Urinary bladder (tissue), 4 donors: ENCODE measurements at places on chromosomes 6 and 20.

- DNase-seq = no peak
Observed at GRCh38 chr6:138857775-138858174, 61.9 kb downstream of the ECT2L start.

DNA sequence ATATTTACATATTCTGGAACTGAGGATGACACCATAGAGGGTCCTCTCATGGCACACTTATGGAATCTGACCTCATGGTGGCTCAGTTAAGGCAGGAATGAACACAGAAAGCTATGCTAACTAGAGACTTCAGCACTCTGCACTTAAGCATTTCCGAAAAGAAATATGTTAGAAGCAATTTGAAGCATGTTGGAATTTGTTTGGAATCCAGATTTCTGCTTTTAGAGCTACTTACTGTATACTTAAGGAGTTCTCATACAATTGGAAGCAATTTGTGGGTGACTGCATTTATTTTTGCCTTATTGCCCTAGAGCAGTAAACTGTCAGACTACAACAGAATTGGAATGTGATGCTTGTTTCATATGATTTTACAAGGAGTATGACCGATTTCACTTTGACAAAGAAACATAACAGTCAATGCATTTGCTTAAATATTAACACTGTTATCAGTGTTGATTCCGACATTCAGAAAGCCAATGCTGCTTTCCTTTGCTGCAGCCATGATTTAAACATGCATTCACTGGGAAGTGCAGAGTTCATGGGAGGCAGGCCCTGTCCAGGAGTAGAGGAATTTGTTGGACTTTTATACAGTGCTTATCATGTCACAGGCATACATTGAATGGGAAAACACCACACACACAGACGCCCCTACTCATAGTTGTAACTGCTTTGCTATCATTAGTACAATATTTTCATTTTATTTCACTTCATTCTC, 244.4 kb downstream of the SAMD5 start:
- no peak for DNase-seq

DNA sequence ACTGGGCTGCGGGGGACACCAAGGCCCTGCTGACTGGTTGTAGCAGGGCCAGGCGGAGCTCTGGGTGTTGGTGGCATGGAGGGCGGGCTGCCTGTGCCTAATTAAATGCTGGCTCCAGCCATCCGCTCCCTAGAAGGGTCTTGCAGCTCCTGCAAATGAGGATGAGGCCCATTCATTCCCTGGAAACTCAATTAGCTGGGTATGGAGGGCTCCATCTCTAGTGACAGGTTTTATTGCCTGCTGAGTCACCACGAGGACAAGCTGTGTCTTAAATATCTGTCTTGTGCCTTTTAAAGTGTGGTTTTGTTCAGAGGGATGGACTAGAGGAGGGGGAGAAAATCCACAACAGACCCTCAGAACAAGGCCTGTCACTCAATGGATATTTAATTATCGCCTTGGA, 60.9 kb downstream of the SULF2 start:
- DNase-seq = no peak

GRCh38 chr6:14281811-14282660, 164.5 kb downstream of the CD83 start:
- no peak for DNase-seq

- no peak for DNase-seq
Observed at GRCh38 chr6:90544081-90544480, 42.8 kb downstream of the MAP3K7 start.

DNA sequence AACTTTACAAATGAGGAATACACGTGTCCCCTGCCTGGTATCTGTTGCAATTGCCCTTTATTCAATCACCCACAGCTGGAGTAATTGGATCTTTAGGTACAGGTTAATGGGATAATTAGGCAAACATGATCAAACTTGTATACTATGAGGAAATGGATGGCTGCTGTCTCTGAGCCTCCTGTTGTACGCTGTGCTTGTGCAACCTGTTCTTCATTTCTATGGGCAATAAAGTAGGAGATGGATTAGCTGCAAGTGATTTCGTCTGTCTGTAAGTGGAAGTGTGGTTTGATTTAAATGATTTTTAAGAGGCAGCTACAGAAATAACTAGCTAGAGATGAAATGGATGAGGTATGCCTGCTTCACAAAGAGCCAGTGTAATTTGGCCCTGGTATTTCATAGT, 474.1 kb downstream of the RNF144B start:
- DNase-seq = peak; percentile 8

- DNase-seq = no peak
Observed at GRCh38 chr20:31607640-31608250, 2.7 kb downstream of the ID1 start.

GRCh38 chr6:296151-297122, 4.2 kb downstream of the DUSP22 start:
- DNase-seq = no peak

DNA sequence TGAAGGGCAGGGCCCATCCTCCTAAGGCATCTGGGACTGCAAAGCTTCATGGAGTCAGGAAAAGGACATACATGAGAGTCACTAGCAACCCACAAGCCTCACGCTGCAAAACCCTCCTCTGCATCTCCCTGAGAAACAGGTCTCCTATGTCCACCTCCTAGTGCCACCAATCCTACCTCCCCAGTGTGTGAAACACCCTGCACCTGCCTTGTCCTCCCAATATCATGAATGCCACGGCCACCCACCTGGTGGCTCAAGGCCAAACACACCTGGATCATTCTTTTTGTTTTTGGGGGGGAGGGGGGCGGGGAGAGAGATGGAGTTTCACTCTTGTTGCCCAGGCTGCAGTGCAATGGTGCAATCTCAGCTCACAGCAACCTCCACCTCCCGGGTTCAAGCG, 90.5 kb downstream of the ZMYND8 start:
- no peak for DNase-seq

DNA sequence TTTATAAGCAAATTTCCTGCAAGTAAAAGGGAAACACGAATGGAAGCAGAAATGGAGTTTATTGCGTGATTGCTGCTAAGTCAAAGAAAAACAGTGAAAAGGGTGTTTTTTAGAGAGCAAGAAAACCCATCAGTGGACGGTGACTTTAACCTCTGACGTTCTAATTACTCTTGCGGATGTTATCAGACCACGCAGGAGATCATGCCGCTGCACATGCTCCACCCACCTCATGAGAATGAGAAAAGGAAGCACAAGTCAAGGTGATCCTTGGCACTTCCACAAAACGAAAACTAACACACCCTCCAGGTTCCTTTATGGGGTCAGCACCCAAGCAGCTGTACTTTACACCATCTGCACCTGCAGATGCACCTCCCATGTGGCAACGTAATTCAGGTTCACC, 45.0 kb downstream of the LYRM4 start:
- DNase-seq = no peak

GRCh38 chr6:2038092-2038491, 207.3 kb downstream of the GMDS start:
- DNase-seq = peak; percentile 36

DNA sequence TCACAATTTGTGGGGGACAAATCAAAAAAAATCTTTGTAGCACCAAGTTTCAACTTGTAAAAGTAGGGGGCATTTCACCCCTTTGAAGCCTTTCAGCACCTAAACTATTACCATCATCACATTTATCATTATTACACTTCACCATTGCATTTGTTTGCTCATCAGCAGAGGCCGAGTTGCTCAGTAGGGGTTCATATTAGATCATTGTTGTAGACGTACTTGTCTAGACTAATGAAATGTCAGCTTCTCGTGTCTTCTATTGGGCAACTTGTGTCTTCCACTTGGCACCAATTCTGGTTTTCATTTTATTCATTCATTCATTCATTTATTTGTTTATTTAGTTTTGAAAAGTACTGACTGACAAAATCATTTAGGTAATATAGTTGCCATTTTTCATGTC, 338.3 kb upstream of the KCNQ5 start:
- no peak for DNase-seq

GRCh38 chr6:108557494-108558371, 3.0 kb upstream of the FOXO3 start:
- no peak for DNase-seq

GRCh38 chr20:43096931-43097260, 92.8 kb downstream of the PTPRT start:
- peak; percentile 15 for DNase-seq

GRCh38 chr6:157649311-157650260, 173.5 kb upstream of the SNX9 start:
- DNase-seq = no peak

- no peak for DNase-seq
Observed at GRCh38 chr6:26252077-26252472, 112.9 kb upstream of the BTN3A2 start.

DNA sequence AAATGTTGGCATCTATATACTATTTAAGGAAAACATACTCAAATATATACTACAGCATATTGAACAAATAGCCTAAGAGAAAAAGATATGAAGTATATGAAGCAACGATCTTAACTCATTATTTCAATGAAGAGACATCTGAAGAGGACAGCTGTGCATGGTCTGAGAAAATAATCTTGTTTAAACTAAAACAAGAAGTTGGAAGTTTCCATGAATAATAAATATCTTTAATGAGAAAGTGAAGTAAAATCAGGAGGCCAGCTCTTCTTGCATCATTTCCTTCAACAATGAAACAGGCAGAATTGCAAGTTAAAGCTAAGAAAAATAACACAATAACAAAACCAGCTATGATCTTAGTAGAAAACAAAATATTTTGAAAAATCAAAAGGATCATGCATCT, 1265.4 kb upstream of the MAP3K7 start:
- no peak for DNase-seq

DNA sequence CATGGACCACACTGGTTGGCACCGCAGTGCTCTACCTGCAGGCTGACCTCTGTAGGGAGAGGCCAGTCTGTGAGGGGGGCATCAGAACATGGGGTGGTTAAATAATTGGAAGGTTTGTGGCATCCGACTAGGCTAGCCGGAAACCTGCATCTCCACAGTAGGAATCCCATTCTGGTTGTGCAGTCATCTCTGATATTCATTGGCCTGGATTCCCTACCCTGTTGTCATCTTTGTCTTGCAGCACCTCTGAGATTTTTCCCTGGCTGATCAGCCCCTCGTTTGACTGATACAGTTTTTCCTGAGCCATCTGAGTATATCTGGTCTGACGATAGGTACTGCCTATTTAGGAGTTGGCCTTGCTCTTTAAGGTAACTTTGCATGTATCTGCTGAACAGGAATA, 259.4 kb downstream of the TMEM242 start:
- DNase-seq = no peak

GRCh38 chr6:113009682-113010081, 662.6 kb downstream of the RFPL4B start:
- DNase-seq = no peak

- no peak for DNase-seq
Observed at GRCh38 chr20:43431134-43431519, 26.6 kb upstream of the SRSF6 start.

DNA sequence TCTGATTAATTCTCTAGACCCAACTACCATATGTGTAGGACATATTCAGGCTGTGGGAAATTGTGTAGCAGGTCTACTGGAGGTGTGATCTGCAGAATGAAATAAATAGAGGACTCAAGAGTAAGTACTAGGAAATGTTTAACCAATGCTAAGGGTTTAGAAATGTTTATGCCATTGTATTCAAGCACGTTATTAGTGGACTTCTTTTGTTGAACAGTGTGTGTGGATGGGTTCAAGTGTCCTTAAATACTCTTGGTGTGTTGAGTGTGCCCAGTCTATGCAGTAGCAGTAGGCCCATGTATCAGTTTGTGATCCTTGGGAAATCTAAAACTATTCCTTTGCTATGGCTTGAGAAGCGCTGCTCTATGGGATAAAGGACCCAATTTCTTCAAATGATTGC, 112.1 kb downstream of the FARS2 start:
- no peak for DNase-seq

- DNase-seq = no peak
Observed at GRCh38 chr20:62370115-62370806, 3.1 kb upstream of the LAMA5 start.

GRCh38 chr20:54097236-54097529, 26.8 kb upstream of the BCAS1 start:
- DNase-seq = no peak

- DNase-seq = no peak
Observed at GRCh38 chr6:131281471-131282270, 146.4 kb downstream of the AKAP7 start.

GRCh38 chr6:147255948-147256674, 51.9 kb downstream of the STXBP5 start:
- no peak for DNase-seq

DNA sequence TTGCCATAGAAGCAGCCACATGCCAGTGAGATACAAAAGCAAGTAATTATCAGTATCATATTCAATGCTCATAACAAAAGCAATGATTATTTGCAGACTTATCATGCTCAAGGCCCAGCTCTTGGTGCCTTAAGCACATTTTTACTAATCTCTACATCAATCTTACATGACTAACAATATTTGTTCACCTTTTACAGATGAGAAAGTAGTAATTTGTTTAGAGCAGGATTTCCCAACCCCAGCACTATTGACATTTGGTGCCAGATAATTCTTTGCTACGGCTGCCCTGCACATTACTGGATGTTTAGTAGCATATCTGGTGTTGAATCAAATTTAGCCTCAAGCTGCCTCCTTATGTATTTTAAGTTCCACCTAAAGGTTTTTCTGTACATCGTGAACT, 19.0 kb upstream of the DOK5 start:
- no peak for DNase-seq

DNA sequence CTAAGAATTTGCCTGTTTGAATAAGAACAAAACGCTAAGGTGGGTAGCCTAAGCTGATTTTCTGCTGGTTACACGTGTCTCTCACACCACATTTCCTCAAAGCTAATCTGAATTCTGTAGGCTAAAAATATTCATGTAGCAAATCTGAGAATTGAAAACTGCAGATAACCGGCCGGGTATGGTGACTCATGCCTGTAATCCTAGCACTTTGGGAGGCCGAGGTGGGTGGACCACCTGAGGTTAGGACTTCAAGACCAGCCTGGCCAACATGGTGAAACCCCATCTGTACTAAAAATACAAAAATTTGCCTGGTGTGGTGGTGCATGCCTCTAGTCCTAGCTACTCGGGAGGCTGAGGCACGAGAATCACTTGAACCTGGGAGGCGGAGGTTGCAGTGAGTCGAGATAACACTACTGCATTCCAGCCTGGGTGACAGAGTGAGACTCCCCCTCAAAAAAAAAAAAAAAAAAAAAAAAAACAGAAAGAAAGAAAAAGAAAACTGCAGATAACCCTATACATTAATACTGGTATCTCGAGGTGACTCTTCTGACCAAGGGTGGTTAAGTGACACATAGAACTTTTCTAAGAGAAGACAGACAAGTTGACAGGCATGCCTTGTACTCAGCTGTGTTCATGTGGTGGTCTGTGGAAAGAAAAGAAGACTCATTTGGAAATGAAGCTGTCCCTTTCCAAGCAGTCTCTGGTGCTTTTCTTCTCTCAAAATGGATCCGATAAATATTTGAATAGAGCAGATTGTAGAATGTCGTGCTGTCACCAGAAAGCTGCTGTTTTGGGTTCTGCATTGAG, 24.7 kb upstream of the ASXL1 start:
- DNase-seq = no peak

- no peak for DNase-seq
Observed at GRCh38 chr6:11241793-11242201, 9.3 kb upstream of the NEDD9 start.
